Upper lobe of left lung (tissue), 6 donors: ENCODE measurements at places on chromosomes 16 and 17. TPM values are rescaled to one million over a fixed set of nuclear protein-coding genes. Genes with fewer than 3 reads are reported as not detected.

The SULT1A4 gene
- total RNA-seq = 8.9 TPM

The HEATR3 gene
- total RNA-seq = 27.2 TPM

The HOXB7 gene
- total RNA-seq = not detected

The CEMP1 gene
- 11.8 TPM for total RNA-seq

The UNK gene
- total RNA-seq = 29.5 TPM
